ENCODE measurements at places on chromosomes 7 and 10.

GRCh38 chr10:71437537-71438092 lies 40.9 kb downstream of the CDH23 start:
- no peak for DNase-seq

DNA sequence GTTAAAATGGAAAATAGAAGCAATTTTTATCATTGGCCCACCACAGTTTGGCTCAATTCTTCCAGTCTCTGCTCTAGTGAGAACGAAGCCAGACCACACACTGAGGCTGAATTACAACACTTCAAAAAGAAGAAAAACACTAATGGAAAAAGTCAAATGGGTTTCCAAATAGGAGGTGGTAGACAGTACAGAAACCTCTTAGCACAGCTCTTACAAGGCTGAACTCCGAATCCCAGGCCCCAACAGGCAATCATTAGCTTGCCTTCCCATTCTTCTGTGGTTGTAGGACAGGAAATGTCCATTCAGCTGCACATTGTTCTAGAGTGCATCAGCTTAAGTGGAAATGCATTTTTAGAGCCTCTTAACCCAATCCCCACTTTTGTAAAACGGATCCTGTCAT lies 115.1 kb upstream of the MEOX2 start:
- DNase-seq: no peak

GRCh38 chr7:42763137-42763551 lies 148.7 kb downstream of the C7orf25 start:
- no peak for DNase-seq

DNA sequence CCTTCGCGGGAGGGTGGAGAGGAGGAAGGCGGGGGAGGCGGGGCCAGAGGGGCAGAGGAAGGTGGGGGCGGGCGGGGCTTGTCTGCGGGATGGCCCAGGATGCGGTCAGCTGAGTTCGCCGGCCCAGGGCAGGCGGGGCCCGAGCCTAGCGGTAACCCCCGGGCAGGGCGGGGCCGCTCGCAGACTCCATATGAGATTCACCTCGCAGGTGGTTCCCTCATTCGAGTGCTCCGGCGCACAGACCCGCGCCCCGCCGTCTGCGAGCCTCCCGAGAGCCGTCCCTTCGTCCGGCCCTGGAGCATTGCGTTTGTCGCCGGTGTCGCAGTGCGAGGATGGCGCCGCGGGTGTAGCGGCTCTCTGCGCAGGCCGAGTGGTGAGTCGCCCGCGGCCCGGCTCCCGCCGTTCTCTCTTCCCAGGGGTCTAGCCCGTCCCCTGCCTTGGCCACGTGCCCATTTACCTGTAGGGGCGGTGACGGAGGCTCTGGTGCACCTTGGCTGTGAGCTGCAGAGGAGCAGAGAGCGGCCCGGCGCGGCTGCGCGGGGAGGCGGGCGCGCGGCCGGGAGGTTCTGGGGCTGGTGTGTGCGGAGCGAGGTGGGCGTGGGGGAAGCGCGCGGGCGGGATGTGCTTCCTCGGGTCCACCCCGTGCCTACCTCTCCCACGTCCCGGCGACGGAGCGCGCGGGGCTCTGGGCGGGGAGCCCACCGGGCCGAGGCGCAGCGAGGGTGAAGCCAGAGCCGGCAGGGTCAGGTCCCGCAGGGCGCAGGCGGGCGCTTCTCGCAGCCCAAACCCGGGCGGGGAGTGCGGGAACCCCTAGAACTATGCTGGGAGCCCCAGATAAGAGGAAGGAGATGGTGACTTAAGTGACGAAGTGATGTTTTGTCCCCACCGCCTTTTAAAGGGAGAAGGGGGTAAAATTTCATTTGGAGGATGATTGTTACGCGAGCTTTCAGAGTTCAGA lies at the start of gene UPP1:
Gene UPP1, plus strand, starts transcription at position 220 of the 958 bp plus-strand sequence. CDS start 5,519 bp downstream, outside the sequence.
- DNase-seq: peak; percentile 92

GRCh38 chr10:123797813-123798212 lies 93.8 kb downstream of the CPXM2 start:
- no peak for DNase-seq

DNA sequence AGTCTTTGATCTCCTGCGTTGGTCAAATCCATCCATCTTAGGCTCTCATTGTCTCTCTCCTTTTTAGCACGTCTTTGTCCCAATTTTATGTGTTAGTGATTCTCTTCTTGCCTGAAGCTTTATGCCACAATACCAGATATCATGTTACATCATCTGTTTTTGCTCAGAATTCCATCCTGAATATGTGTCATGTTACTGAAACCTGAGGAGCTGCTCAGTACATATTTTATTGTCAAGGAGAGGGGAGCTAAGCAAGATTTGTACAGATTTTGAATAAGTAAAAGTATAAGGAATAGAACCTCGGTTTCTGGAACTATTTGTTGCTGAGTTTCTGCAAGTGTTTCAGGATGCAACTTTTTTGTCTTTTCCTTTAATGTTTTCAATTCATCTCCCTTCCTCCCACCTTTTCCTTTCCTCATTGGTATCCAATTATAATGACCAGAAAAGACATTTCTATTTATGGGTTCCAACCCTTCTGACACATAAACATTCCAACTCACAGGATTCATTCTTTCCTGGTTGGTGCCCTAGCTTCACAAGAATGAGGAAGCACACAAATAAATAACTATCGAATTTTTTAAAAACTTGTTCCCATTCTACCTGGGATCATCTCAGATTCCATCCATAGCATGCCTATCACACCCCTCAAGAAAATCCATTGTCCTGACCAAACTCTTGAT lies 291.8 kb downstream of the CRPPA start:
- no peak for DNase-seq

DNA sequence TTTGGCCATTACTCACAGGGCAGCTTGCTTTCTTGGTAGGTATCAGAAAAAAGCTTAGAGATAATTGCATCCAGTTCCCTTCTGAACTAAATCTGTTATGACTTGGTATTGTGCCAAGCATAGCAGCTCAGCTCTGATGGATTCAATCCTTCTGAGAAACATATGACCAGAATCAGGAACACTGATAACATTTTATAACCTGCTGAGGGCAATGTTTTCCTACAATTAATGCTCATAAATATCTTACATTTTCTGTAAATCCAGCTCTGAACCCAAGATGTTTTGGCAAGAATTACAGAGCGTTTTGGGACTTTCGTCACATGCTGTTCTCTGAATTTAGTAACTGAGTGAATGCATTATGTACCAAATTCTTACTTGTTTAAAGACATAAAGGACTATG lies 167.8 kb downstream of the KIF20B start:
- DNase-seq: no peak

GRCh38 chr10:77869626-77870420 lies 56.7 kb downstream of the DLG5 start:
- DNase-seq: no peak

- no peak for DNase-seq
Measured at GRCh38 chr7:3336042-3336665, 35.1 kb downstream of the SDK1 start.

GRCh38 chr10:128437786-128438345 lies 311.6 kb upstream of the MKI67 start:
- no peak for DNase-seq

DNA sequence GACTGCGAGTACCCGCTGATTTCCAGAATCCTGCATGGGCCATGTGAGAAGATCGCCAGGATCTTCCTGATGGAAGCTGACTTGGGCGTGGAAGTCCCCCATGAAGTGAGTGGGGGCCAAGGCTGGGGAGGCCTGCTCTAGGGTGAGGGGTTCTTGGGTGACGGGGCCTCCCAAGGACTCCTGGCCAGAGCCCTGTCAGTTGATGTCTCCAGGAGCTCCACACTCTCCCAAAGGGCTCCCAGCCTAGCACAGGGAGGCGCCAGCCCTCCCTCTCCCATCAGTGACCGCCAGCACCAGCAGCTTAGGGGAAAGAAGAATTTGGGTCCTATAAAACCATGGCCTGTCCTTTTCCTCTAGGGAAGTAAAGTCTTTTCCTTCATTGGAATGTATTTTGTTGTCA lies 9.8 kb upstream of the ZNF22 start:
- DNase-seq: no peak

DNA sequence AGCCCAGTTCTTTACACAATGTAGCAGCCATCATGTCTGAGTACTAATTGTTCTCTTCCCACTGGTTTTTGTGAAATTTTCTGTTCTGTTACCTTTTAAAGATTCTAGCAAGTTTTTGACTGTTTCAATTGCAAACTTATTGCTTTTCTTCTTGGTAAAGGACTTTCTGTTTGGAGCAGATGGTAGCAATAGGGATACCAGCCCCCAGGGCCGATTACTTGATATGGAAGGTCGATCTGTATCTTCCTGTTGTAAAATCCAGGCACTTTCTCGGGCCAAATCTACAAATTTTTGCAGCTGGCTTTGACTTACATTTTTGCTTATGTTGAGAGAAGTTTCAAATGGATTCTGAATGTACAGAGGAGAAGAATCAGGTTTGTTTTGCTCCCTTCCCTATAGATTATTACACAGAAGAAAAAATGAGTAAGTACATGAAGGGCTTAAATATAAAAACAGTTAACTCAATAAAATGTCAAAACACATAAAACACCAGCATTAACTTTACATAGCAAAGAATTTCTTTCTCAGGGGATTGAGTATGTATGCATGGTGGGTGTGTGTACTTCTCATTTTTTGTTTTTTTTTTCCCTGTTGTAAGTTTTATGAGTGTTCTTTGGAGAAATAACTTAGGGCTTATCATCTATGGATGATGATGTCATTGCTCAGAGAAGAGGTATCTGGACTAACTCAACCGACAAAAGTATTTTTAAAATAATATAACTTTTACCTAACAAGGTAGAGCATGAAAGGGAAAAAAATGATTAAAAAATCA lies 35.3 kb downstream of the MTPAP start:
- DNase-seq: no peak

DNA sequence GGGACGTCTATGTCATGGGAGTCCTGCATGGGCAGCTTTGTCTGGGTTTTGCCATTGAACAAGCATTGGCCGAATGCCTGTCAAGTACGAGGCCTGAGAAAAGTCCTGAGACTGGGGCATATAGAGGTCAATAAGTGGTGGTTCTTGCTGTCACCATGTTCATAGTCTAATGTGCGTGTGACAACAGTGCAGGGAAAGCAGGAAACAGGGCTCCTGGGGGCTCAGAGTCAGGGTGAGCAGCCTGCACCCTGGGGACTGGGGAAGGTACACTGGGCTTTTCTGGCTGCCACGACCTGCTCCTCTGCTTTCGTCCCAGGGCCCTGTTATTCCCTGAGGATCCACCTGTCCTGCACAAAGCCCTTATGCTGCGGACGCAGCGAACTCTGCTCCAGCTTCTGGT lies 21.3 kb downstream of the FAM241B start:
- DNase-seq: no peak

DNA sequence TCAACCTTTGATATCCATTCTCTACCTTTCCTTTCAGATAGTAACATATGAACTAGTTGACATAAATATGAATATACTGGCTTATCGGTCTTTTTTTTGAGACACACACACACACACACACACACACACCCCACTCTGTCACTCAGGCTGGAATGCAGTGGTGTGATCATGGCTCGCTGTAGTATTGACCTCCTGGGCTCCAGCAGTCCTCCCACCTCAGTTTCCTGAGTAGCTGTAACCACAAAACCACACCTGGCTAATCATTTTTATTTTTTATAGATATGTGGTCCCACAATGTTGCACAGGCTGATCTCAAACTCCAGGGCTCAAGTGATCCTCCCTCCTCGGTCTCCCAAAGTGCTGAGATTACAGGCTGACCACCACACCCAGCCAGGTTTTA lies 14.2 kb upstream of the NT5C3A start:
- DNase-seq: no peak

GRCh38 chr10:28545967-28546644 lies 13.2 kb downstream of the WAC start:
- no peak for DNase-seq

- DNase-seq: no peak
Measured at GRCh38 chr7:86453454-86453853, 190.3 kb upstream of the GRM3 start.

DNA sequence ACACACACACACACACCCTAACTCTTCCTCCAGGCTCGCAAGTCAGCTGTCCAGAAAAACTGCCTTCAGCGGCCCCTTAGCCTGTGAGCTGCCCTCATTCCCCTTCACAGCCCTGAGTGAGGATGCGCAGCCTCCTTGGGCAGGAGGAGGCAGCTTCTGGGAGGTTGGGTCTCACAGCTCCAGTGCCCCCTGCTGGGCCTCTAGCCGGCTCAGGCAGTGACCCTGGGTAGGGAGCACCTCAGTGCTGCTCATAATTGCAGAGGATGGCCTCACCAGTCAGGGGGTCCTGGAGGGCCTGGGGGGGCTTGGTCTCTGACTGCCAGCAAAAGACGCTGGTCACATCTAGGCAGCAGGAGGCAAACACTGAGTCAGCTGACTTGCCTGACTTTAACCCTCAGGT lies 43.7 kb downstream of the ZNF273 start:
- peak; percentile 8 for DNase-seq

DNA sequence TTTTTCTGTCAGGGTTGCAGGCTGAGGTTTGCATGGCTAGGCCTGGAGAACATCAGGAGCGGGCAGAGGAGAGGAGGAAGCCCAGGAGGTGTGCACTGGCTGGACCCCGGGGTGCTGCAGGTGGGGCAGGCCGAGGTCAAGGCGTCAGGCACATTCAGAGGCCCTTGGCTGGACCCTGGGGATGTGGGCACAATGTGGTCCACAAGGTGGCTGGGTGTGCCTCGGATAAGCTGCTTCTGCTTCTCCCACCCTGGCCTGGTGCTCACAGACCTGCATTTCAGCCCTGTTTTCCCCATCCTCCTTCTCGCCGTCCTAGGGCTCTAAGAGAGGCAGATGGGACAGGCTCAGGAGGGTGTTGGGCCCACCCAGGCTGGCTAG lies 108.2 kb downstream of the ADCY1 start:
- no peak for DNase-seq

GRCh38 chr7:11570205-11570604 lies 261.8 kb downstream of the THSD7A start:
- no peak for DNase-seq

GRCh38 chr7:5694221-5694754 lies 87.2 kb downstream of the RNF216 start:
- no peak for DNase-seq

GRCh38 chr10:91901784-91902677 lies 7.3 kb downstream of the FGFBP3 start:
- DNase-seq: peak; percentile 62

GRCh38 chr7:99308461-99309074 lies 17.1 kb upstream of the ARPC1A start:
- no peak for DNase-seq

DNA sequence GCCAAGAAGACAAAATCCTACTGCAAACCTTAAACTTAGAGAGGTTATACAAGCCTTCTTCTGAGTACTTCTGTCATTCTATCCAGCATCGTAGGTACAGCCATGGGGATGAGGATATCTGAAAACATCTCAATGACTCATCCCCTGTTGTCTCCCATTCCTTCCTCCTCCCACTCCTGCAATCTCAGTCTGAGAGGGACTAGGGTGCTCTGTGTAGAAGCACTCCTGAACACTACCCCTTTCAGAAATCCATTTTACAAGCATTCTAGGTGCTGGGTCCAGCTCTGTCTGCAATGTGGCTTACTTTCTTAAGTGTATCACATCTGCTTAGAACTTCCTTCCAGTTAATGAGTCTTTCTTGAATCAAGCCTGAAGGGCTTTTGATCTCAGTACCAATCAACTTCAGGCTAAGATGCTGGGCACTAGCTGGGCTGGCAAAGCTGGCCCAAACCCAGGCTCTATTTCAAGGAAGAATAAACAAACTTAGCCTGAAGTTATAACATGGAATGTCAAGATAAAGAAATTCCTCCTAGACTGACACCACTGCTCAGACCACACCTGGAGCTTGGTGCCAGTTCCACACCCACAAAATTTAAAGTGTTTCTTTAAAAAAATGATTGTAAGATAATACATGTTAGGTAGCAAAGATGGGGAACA lies 270.3 kb upstream of the AOAH start:
- no peak for DNase-seq

GRCh38 chr7:141944811-141945210 lies 2.0 kb downstream of the CLEC5A start:
- DNase-seq: no peak

- no peak for DNase-seq
Measured at GRCh38 chr7:139186146-139186545, 44.9 kb upstream of the UBN2 start.
